Left lobe of liver (tissue), 2 donors: ENCODE measurements at places on chromosomes 13 and 19. TPM values are rescaled to one million over a fixed set of nuclear protein-coding genes. Genes with fewer than 3 reads are reported as not detected.

VPS36 gene
- 16.5 TPM for total RNA-seq

KLK1 gene
- 0.75 TPM for total RNA-seq

SIGLEC10 gene
- 3.2 TPM for total RNA-seq

IZUMO1 gene
- total RNA-seq, result not detected

FBN3 gene
- 0.63 TPM for total RNA-seq
